Fibroblast of mammary gland (primary cell): ENCODE measurements at places on chromosomes 2 and 18.
A peak's percentile ranks its signal among the peaks of the same experiment; 100 is the strongest.

DNA sequence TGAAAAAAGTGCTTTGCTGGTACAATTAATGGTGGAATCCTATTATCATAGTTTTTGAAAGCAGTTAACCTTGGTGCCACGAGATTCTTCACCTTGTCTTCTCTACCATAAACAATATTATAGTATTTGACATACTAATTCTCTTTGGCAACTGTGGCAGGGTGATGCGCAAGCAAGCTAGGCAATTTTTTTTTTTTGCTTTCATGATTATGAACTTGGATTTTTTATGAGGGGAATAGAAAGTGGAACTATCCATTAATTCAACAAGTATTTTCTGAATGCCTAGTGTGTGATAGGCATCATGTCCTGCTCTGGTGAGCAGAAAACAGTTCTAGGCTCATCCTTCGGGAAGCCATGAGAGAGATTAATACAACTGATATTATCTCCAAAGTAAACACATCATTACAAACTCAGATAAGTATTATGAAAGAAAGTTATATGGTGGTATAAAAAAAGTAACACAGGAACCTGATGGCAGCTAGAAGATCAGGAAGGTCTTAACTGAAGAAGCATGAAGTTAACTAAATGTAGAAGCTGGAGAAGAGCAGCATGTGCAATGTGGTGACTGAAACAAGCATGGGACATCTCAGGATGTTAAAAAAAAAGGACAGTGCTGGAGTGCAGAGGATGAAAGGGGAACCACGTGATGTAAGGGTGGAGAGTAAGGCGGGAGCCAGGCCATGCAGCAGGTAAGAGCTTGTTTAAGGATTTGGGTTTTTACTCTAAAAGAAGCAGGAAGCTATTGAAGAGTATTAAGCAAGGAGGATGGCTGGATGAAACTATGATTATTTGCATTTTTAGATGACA, 113.7 kb downstream of the ZEB2 start:
- DNase-seq = no peak

- no peak for DNase-seq
Measured at GRCh38 chr18:3110034-3110752, 97.2 kb upstream of the LPIN2 start.

DNA sequence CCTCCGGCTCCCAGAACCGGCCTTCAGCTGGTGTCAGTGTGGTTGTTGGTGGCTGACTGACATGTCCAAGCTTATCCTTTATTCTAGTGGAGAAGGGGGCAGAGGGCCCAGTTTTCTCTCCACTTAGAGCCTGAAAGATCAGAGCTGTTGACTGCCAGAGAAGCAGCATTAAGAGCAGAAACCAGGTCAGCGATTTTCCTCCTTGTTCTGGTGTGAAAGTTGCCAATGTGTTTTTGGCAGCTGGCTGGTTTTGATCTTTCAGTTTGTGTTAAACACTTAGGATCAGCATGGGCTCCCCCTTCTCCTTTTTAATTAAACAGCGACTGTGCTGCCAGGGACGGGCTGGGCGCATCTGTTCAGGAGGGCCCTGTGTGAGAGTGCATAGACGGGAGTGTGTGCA, 100.9 kb downstream of the ASAP2 start:
- no peak for DNase-seq

DNA sequence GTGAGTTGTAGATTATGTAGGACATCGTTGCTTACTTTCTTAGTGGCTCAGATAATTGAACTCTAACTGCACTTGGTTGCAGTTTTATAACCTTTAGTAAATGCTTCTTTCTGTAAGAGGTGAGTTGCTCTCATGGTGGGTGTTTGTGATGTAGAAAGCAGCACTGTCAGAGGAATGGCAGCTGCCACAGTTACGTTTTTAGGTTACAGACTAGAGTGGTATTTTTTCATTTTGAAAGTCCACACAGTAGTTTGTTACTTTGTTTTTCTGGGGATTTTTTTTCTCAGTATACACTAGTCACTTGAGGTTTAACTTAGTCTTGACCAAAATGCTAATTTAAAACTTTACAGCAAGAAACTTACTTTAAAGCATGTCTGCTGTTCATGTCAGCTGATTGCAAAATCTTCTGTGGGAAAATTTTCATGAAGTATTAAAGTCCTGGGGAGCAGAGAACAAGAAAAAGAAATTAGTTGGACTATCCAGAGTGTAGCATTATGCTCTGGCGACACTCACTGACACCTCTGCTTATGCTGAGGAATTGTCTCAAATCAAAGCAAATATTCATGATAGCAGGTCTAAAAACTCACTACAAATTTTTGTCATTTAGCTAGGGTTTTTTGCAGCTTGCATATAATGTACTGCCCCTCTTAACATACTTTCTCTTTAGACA, 14.8 kb downstream of the AFTPH start:
- peak; percentile 19 for DNase-seq

GRCh38 chr2:174771136-174771535, 6.9 kb upstream of the CHRNA1 start:
- DNase-seq = no peak

GRCh38 chr2:20185176-20186022, 39.5 kb downstream of the SDC1 start:
- no peak for DNase-seq

GRCh38 chr2:20425884-20426283, 21.0 kb upstream of the RHOB start:
- DNase-seq = no peak

- DNase-seq = no peak
Measured at GRCh38 chr2:175431101-175431946, 249.8 kb upstream of the ATP5MC3 start.

- DNase-seq = peak; percentile 33
Measured at GRCh38 chr2:181738074-181738473, 57.8 kb upstream of the NEUROD1 start.

DNA sequence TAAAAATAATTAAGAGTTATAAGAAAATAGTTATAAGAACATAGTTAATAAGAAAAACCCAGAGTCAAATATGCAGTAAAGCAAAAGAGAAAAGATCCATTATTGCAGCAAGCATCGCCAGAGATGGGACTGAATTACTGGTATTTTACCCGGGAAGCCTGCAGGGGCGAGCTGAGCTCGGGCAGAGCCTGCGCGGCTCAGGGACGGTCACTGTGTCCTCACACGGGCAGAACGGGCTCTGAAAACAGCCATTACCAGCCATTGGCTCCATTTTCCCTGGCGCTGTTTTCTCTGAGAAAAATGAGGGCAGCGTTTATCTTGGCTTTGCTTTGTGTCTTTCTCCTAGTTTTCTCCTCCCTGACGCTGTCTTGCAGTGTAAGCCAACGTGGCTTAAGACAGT, 95.3 kb upstream of the ALKAL2 start:
- DNase-seq = no peak

GRCh38 chr2:55947752-55948151, 24.2 kb upstream of the EFEMP1 start:
- DNase-seq = no peak

DNA sequence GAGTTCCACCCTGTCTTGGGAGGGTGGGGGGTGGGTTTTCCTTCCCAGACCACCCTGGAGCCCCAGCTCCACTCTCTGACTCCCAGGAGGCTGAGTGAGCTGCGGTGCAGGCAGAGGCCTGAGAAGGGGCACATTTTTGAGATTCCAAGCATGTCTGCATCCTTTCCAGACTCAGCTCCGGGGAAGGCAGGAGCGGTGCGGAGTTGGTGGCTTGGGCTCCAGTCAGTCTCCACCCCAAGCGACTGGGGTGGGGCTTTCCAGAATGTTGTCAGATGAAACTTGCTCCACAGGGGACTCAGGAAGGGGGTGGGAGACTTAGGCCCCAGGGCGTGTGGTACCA, 44.2 kb upstream of the HS6ST1 start:
- peak; percentile 25 for DNase-seq

DNA sequence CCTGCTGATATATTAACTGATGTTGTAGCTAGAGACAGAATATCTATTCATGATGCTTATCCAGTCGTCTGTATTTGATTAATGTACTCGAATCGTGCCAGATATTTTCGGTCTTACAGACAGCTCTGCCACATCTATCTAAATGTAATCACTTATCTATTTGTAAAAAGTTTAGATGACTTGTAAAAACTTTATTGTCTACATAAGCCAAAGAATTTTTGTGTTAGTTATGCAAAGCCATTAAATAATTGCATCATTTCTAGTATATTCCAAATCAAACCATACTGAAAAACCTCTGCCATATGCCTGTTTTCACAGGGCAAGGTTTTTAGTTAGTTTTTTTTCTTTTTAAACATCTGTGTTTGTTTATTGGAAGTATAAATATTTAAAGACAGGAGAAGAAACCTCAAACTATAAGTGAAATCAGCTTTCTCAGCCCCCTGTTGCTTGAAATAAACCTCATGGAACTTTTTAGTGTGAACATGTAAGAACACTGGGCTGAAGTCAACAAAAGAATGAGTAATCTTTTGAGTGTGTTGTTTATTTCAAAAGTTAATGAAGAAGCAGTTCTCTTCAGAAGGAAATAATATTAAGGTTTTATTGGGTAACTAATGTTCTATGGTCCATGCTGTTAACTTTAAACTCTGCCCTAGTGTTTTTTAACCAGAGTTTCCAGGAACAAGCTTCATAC, 657.6 kb upstream of the SYT4 start:
- peak; percentile 95 for DNase-seq

- no peak for DNase-seq
Measured at GRCh38 chr2:120831891-120832290, 96.2 kb downstream of the GLI2 start.

- DNase-seq = peak; percentile 41
Measured at GRCh38 chr2:18544171-18544570, 16.3 kb downstream of the RDH14 start.

DNA sequence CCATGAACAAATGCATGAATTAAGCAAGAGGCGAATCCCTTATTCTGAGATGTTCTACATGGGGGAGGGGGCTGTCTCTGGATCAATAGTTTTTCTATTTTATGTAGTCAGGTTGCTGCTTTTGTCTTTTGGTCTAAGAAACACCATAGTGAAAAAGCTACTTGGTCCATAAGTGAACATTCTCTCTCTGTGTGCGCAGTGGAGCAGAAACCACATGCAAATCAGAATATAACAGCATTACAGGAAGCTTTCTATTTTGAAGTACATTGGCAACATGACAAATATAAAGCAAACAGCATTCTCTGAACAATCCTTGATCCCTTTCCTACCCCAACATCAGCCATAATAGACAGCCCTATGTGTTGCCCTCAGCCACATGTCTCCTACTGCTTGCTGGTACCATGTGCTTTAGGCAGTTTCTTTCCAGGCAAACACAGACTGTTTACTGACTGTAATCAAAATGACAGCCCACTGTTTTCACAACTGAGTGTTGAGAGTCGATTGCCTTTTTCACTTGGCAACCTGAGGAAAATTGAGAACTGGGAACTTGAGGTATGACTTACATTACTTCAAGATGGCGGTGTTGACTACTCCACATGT, 10.6 kb downstream of the SCN3A start:
- DNase-seq = no peak
